Vagina (tissue), 2 donors: ENCODE measurements at places on chromosomes 2 and 18.
A peak's percentile ranks its signal among the peaks of the same experiment; 100 is the strongest.

DNA sequence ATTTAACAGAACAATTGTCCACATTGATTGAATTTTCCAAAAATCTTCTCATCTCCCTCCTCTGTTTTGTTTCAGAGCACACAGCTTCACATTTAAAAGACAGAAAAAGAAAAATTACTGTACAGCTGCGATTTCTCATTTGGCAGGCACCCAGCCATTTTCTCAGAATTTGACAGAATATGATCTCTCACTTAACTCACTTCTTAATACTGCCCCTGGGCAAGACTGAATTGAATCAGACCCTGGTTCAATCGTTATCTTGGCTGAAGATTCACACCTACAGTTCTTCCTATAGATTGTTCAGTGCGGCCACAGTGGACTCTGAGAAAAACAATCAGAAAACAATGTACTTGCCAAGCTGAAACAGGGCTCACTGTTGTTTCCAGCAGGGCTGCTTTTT, 90.2 kb upstream of the LHCGR start:
- no peaks in the 10 kb centered on the region for H3K4me1 ChIP-seq
- H3K36me3 ChIP-seq, result no peaks in the 10 kb centered on the region
- no peak overlapping the region for H3K4me3 ChIP-seq
- H3K27ac ChIP-seq, result no peak overlapping the region
- DNase-seq, result no peak

DNA sequence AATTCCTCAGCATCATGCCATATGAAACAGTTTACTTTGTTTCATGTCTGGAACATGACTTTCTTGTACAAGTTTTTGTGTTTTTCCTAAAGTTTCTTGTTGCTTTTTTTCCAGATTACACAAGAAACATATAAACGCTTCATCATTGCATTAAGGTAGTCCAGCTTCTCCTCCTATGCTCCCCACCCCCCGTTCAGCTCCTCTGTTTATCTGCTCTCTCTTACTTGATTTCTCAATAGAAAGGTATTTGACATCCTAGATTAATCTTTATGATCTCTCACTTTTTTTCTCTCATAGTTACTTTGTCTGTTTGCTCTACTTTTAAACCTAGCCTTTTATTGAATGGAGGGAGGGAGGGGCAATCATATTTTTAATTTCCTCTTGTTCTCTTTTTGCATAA, 25.4 kb downstream of the SLC40A1 start:
- no peaks in the 10 kb centered on the region for H3K27me3 ChIP-seq
- H3K4me1 ChIP-seq, result peaks cover 39% of the 10 kb centered on the region
- no peak overlapping the region for H3K4me3 ChIP-seq
- H3K36me3 ChIP-seq, result no peaks in the 10 kb centered on the region
- DNase-seq, result no peak

- H3K36me3 ChIP-seq, result no peaks in the 10 kb centered on the region
- peak overlapping the region; percentile 90 for H3K27ac ChIP-seq
- peaks cover 41% of the 10 kb centered on the region for H3K4me1 ChIP-seq
- no peaks in the 10 kb centered on the region for H3K27me3 ChIP-seq
- no peak overlapping the region for H3K4me3 ChIP-seq
These were observed 124.5 kb downstream of the PLB1 start for GRCh38 chr2:28620291-28620793.

- no peaks in the 10 kb centered on the region for H3K27me3 ChIP-seq
- peaks cover 16% of the 10 kb centered on the region for H3K4me1 ChIP-seq
- no peak overlapping the region for H3K4me3 ChIP-seq
- H3K36me3 ChIP-seq, result no peaks in the 10 kb centered on the region
- DNase-seq, result no peak
- no peak overlapping the region for H3K27ac ChIP-seq
These were observed 291.3 kb upstream of the TANK start for GRCh38 chr2:160868891-160869290.

- H3K27ac ChIP-seq, result no peak overlapping the region
- H3K27me3 ChIP-seq, result no peaks in the 10 kb centered on the region
- no peak for DNase-seq
- H3K4me1 ChIP-seq, result no peaks in the 10 kb centered on the region
- H3K36me3 ChIP-seq, result no peaks in the 10 kb centered on the region
These were observed 780.4 kb upstream of the NRXN1 start for GRCh38 chr2:51812138-51812866.

DNA sequence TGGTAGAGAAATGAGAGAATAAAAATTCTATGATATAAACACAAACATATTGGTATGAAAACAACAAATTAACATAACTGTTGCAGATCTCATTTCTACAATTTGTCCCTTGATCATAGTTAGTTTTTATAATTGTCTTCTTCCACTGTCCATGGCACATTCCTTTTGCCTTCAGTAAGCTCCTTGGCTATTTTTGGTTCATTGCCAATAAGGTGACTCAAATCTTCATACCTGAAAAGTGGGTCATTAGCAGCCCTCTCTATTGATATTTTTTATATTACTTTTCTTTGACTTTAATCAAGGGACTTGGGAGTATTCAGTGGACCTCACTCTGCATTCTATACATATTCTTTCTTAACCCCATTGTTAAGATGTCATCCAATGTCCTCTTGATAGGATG, 552.9 kb downstream of the TDRD15 start:
- H3K27me3 ChIP-seq, result no peaks in the 10 kb centered on the region
- no peaks in the 10 kb centered on the region for H3K36me3 ChIP-seq
- no peak for DNase-seq
- no peak overlapping the region for H3K27ac ChIP-seq

DNA sequence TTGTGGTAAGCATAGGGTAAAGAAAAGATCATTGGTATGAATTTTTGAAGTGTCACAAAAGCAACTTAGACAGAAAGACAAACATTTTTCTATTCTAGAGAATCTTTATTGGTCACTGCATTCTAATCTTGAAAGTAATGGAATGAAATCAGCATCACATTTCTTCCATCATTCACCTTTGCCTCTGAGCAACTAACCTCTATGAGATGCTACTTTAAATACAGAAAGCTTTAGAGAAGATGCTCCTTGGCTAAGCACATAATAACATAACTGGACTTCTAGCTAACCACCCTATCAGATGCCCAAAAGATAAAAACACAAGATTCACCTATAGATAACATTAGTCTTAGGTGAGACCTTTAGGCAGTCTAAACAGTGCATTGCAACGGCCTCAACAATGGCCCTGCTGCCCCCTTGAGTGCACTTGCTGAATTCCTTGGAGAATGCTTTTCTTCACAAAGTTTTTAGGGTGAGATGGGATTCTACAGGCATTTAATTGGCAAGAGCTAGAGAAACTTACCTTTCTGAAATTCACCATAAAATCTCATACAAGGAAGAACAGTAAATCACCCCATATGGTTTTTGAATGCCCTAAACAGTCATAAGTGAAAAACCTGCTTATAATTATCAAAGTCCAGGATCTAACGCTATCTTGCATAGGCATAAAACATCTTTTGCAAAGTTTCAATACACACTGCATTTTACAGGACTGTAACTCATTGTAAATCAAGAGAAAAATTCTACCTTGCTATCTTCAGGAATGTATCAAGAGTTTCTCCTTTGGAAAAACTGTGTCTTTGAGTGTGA, 791.3 kb upstream of the CHAC2 start:
- no peak overlapping the region for H3K27ac ChIP-seq
- DNase-seq, result no peak
- no peaks in the 10 kb centered on the region for H3K4me1 ChIP-seq
- no peaks in the 10 kb centered on the region for H3K36me3 ChIP-seq
- H3K27me3 ChIP-seq, result no peaks in the 10 kb centered on the region

GRCh38 chr2:239523147-239523953, 122.5 kb upstream of the HDAC4 start:
- H3K27ac ChIP-seq, result peak overlapping the region; percentile 76
- no peaks in the 10 kb centered on the region for H3K27me3 ChIP-seq
- no peak for DNase-seq
- no peak overlapping the region for H3K4me3 ChIP-seq
- H3K36me3 ChIP-seq, result no peaks in the 10 kb centered on the region

- no peak overlapping the region for H3K27ac ChIP-seq
- no peak for DNase-seq
- no peak overlapping the region for H3K4me3 ChIP-seq
- H3K4me1 ChIP-seq, result peaks cover 19% of the 10 kb centered on the region
These were observed 123.2 kb upstream of the FZD5 start for GRCh38 chr2:207892716-207893402.

- no peak overlapping the region for H3K4me3 ChIP-seq
- no peaks in the 10 kb centered on the region for H3K27me3 ChIP-seq
- no peak for DNase-seq
- H3K27ac ChIP-seq, result no peak overlapping the region
- peaks cover 2% of the 10 kb centered on the region for H3K4me1 ChIP-seq
- H3K36me3 ChIP-seq, result peaks cover 31% of the 10 kb centered on the region
These were observed 9.5 kb upstream of the CNNM3 start for GRCh38 chr2:96806468-96807126.
